ENCODE measurements at places on chromosomes 6 and 20. TPM values are rescaled to one million over a fixed set of nuclear protein-coding genes. Genes with fewer than 3 reads are reported as not detected.

GRCh38 chr20:47350181-47350550 lies 6.3 kb downstream of the ZMYND8 start:
- DNase-seq = no peak

- no peak for DNase-seq
Observed at GRCh38 chr20:63696628-63697356, at the start of gene TNFRSF6B. Gene TNFRSF6B, plus strand, starts transcription at chr20:63696652. Its CDS starts 116 bp downstream, at chr20:63696768.

GRCh38 chr6:45439861-45440388 lies 62.2 kb upstream of the SUPT3H start:
- no peak for DNase-seq

DNA sequence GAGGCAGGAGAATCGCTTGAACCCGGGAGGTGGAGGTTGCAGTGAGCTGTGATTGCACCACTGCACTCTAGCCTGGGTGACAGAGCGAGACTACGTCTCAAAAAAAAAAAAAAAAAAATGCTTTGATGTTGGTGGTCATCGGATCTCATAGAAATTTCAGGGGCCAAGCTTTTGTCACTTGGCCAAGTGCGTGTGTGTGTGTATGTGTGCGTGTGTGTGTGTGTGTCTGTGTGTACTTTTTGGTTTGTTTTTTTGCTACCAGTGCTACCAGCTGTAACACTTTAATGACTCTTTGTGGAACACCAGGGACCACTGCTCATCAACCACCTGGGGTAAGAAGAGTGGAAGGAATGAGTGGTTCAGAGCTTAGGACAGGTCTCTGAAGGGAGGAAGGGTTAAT lies 49.7 kb downstream of the TRAF3IP2 start:
- DNase-seq = no peak

Gene XKR7
- not detected for total RNA-seq
